NCI-H774 (cell line): ENCODE measurements at places on chromosomes 11 and 22.

DNA sequence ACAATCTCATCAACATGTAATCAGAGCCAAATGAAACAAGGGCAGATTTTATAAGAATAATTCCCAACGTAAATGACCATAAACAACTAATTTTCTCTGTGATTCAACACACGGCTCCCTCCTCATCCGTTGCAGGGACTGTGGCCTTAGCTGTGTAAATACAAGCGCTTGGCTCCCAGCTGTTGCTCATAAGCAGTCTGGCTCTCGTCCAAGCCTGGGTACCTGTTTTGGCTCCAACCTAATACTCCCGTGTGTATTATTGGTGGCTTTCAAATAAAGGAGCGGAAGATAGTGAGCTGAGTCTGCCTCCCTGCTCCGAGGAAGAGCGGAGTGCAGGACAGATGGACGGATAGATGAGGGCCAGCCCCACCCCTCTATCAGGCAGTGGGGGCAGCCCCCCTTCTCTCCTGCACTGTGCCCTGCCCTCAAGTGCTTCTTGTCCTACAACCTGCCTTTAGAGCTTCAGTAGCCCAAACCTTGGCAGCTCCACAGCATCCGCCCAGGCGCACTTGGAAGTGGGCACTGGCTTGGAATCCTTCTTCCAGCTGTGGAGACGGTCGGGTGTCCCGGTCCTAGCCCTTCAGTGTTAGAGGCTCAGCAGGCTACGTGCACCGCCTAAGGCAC, 670.9 kb downstream of the BRD1 start:
- DNase-seq, result peak; percentile 70

DNA sequence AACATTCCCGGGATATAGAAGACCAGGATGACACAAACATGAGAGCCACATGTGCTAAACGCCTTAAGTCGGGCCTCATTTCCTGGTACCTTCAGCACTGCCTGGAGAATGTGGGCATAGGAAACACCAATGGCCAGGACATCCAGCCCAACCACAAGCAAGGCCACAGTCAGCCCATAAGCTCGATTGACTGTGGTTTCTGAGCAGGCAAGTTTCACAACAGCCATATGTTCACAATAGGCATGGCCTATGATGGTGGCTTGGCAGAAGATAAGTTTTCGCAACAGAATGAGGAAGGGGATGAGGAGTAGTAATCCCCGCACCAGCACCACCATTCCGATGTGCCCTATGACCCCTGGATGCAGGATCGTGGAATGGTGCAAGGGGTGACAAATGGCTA, 26.9 kb upstream of the OR56A1 start:
- DNase-seq, result no peak

- no peak for DNase-seq
Measured at GRCh38 chr22:21613553-21614233, 16.1 kb downstream of the YDJC start.

DNA sequence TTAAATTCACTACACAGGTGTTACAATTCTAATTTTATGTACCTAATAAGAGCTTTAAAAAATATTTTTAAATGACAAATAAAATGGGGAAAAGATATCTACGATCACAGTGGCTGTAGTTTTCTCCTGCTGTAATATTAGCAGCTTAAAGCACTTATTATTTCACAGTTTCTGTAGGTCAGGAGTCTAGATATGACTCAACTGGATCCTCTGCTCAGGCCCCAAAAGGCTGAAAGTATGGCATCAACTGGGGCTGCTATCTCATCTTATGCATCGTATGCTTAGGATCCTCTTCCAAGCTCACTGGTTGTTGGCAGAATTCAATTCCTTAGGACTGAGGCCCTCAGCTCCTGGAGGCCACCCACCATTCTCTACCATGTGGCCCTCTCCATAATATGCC, 12.8 kb downstream of the FBXO3 start:
- DNase-seq, result no peak

- DNase-seq, result no peak
Measured at GRCh38 chr11:116424615-116425261, 348.0 kb downstream of the BUD13 start.

DNA sequence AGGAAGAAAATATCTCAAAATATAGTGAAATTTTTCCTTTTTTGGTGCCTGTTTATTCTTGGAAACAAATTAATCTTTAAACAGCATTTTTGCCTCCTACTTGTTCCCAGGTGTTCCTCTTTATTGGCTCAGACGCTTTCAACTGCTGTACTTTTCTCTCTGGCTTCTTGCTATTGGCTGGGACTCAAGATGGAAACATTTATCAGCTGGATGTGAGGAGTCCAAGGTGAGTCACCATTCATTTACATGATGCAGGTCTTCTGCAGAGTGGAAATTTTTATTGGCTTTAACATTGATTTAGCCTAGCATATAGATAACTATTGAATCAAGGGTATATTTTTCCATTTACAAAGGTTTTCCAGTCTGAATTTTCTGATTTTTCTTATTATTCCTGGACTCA, 34.4 kb upstream of the DNAJB13 start:
- no peak for DNase-seq

GRCh38 chr22:25120093-25120561, 79.5 kb upstream of the CRYBB3 start:
- DNase-seq, result no peak

GRCh38 chr11:3614742-3615171, 27.0 kb downstream of the ART5 start:
- no peak for DNase-seq

DNA sequence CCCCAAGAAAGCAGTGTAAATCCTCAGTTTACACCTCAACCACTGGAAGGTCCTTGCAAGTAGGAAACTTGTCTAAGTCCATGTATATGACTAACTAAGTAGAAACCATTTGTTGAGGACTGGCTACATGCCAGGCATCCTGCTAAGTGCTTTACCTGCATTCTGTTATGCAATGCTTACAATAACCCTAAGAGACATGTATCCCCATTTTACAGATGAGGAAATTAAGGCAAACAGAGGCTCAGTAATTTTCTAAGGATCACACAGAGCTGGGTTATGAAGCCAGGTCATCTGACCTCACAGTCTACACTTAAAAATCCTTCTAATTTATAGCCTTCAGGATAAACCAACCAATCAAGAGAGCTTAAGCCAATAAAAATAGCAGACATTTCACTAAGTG, 1.5 kb downstream of the TIMM10 start:
- no peak for DNase-seq
